ENCODE measurements at places on chromosomes 13 and 19. TPM values are rescaled to one million over a fixed set of nuclear protein-coding genes. Genes with fewer than 3 reads are reported as not detected.

LILRB5 gene
- not detected for total RNA-seq

DKKL1 gene
- 4.2 TPM for total RNA-seq

ZNF625 gene
- total RNA-seq, result 7.7 TPM

SUGP1 gene
- 42.1 TPM for total RNA-seq

WTIP gene
- total RNA-seq, result 5.2 TPM

CLEC11A gene
- 2.4 TPM for total RNA-seq

MAP4K1 gene
- 2.3 TPM for total RNA-seq

KANK2 gene
- 96.6 TPM for total RNA-seq

CYP2A6 gene
- not detected for total RNA-seq

FXYD5 gene
- total RNA-seq, result 123 TPM

FGF22 gene
- total RNA-seq, result 1.3 TPM

ALDH16A1 gene
- not detected for total RNA-seq

IGSF23 gene
- total RNA-seq, result not detected

SLC10A2 gene
- total RNA-seq, result not detected

COX7A1 gene
- not detected for total RNA-seq

TRPC4 gene
- total RNA-seq, result 0.22 TPM

IL17D gene
- total RNA-seq, result 1.1 TPM

TEX29 gene
- total RNA-seq, result not detected

PRDX2 gene
- total RNA-seq, result 746 TPM

CACNG6 gene
- total RNA-seq, result 1.8 TPM

SHANK1 gene
- total RNA-seq, result 0.47 TPM

JSRP1 gene
- not detected for total RNA-seq

MIA gene
- 1.4 TPM for total RNA-seq

SIRT6 gene
- total RNA-seq, result 20.8 TPM

C5AR2 gene
- not detected for total RNA-seq

ANKLE1 gene
- total RNA-seq, result 2.2 TPM

TPRX1 gene
- total RNA-seq, result not detected

CEACAM3 gene
- total RNA-seq, result not detected

GPR18 gene
- not detected for total RNA-seq

KIR2DL1 gene
- total RNA-seq, result not detected

KDELR1 gene
- total RNA-seq, result 90.2 TPM

ZNF844 gene
- 4.0 TPM for total RNA-seq

ZNF175 gene
- 8.5 TPM for total RNA-seq

ADPRHL1 gene
- 9.7 TPM for total RNA-seq

CCDC8 gene
- total RNA-seq, result not detected

ICAM3 gene
- total RNA-seq, result 46.9 TPM

FFAR1 gene
- not detected for total RNA-seq

FUT6 gene
- 0.69 TPM for total RNA-seq

OR7D2 gene
- not detected for total RNA-seq

Data from PC-3 (cell line).